ENCODE measurements at places on chromosomes 12 and 14. TPM values are rescaled to one million over a fixed set of nuclear protein-coding genes. Genes with fewer than 3 reads are reported as not detected.

SYNDIG1L gene
- total RNA-seq = 0.26 TPM

POTEM gene
- not detected for total RNA-seq

DNA sequence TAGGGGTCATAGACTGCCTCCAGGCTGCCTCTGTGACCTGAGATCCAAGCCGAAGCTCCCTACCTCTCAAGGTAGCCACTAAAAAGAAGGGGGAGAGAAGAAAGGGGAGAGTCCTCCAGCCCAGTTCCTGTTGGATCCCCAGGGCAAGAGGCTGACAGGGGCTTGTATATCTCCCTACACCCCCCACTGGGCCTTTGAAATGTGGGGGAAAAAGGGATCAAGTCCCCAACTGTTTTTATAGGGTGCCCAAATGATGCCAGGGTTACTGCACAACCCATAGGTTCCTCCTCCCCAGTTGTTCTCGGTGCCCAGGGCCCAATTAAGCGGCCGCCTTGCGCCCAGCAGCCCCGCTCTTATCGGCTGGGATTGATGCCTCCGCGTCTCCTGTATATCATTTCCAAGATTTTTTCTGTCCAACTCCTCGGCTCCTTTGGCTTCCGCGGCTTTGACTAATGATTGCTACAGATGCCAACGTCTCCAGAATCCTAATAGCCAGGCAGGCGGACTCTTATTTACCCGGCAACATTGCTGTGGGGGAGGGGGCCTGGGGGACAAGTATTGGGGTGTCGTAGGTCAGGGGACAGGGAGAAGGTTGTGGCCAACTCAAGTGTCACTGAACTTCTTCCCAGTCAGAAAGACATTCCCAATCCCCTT is 7.6 kb upstream of the HOXC4 start:
- DNase-seq = no peak

- no peak for DNase-seq
Observed at GRCh38 chr12:80293347-80293746, 150.7 kb upstream of the PTPRQ start.

- no peak for DNase-seq
Observed at GRCh38 chr14:104157016-104157928, 18.9 kb downstream of the KIF26A start.

GRCh38 chr12:129848876-129849275 is 54.9 kb downstream of the TMEM132D start:
- no peak for DNase-seq

DNA sequence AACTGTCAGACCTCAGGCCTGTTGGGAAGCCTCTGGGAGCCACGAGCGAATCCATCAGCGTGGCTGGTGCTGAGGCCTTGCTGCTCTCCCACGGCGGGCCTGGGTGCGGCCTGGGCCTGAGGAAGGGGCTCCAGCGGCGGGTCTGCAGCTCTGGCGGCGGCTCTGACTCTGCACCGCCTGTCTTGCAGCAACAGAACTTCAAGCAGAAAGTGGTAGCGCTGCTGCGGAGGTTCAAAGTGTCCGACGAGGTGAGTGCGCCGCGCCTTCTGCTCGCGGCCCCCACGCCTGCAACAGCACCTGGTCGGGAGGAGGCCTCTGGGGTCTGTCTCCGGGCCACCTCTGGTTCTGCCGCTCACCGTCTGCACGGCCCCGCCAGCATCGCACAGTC is 28.7 kb upstream of the TEX22 start:
- DNase-seq = no peak

- DNase-seq = no peak
Observed at GRCh38 chr12:12721176-12721751, 4.1 kb downstream of the CDKN1B start.

DNA sequence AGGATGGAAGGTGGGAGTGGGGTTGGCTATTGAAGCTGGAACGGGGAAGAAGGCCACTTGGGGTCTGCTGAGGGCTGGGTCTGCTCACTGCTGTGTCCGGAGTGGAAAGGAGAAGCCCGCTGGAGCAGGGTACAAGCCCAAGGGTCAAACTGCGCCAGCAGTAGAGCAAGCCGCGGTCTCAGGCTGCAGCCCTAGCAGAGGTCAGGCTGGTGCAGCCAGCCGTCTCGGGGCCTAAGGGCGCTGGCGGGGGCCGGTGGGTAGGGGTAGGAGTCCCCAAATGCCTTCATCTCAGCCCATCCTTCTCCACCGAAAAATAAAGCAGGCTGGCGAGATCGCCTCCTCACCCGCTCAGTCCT is 718 bp upstream of the JDP2 start:
- DNase-seq = no peak
